ENCODE measurements at places on chromosomes 4 and X.

DNA sequence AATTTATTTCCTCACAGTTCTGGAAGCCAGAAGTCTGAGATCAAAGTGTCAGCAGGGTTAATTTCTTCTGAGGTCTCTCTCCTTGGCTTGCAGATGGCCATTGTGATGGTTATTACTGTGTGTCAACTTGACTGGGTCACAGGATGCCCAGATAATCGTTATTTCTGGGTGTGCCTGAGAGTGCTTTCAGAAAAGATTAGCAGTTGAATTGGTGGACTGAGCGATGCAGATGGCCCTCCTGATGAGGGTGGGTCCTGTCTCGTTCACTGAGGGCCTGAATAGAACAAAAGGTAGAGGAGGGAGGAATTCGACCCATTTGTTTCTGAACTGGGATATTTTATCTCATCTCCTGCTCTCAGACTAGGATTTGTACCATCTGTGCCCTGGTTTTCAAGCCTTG is 15.7 kb downstream of the SMIM43 start:
- DNase-seq: no peak

- no peak for DNase-seq
Measured at GRCh38 chr4:173280998-173281397, 53.2 kb downstream of the HMGB2 start.

GRCh38 chr4:148192526-148192925 is 249.7 kb downstream of the NR3C2 start:
- DNase-seq: no peak

- no peak for DNase-seq
Measured at GRCh38 chrX:142076633-142077032, 128.5 kb downstream of the MAGEC2 start.

GRCh38 chr4:13902146-13902545 is 274.6 kb upstream of the BOD1L1 start:
- DNase-seq: no peak
